ENCODE measurements at places on chromosomes 12 and 14.

GRCh38 chr12:1566449-1567135 lies 27.8 kb downstream of the FBXL14 start:
- no peak for DNase-seq

DNA sequence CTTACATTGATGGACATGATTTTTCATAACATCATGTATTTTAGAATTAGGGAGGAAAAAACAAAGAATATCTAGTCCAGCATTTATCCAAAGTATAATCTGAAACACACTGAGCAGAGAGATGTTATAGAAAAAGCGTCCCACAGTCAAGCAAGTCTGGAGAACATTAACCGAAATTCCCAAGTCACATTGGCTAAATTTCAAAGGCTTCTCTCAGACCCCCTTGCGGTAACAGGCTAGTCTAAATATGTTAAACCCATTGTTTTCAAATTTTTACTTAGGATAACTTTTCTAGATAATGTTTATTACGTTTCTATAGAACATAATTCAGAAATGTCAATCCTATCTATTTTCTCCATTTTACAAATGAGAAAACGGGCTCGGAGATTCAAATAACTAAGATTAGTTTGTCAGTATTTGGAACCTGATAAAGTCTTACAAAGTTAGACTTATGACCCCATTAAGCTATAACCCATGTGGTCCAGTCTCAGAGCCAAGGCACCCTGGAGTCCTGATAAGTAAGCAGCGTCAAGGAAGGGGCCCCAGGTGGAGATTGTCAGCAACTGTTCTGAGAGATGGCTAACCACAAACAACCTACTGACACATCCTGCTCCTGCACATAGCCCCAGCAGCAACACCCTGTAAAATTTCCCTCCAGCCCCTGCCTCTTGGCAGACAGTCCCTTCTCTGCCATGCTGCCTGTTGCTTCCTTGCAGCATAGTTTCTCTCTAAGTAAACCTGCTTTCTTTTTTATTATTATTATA lies 220.6 kb upstream of the TMEM260 start:
- no peak for DNase-seq

GRCh38 chr14:60622917-60623257 lies 26.4 kb downstream of the SIX1 start:
- DNase-seq, result no peak

DNA sequence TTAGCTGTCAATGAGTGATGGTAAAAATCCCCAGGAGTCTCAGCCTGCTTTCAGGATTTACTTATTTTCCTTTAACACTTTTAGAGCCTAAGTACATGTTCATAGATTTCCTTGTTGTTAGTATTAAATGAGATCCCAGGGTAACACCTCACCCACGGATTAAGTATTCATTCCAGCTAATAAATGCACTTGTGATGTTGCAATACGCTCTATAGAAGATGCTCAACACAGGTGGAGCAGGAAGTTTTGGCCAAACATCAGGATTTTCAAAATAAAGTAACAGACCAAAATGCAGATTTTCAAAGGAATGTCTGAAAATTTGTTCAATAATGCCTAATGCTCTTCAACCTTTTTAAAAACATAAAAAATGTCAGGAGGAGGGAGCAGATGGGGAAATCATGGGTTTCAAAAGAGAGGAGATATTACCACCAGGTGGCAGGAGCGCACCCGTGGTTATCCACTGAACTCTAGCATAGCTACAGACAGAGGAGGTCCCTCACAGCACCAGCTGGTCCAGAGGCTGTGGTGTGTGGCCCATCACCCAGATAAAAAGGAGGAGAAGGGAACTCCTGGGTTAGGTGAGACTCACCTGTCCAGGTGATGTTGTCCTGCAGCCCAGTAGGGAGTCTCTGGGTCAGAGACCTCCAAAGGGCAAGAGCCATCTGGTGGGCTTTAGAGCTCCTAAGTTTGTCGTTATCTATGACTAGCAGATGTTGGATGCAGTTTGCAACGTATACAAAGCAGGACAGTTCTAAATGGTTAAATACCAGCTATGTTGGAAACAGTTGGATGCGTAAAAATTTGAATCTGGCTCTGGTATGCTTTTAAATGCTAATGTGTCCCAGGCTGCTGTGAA lies 1158.4 kb upstream of the TMEM132C start:
- peak; percentile 30 for DNase-seq

DNA sequence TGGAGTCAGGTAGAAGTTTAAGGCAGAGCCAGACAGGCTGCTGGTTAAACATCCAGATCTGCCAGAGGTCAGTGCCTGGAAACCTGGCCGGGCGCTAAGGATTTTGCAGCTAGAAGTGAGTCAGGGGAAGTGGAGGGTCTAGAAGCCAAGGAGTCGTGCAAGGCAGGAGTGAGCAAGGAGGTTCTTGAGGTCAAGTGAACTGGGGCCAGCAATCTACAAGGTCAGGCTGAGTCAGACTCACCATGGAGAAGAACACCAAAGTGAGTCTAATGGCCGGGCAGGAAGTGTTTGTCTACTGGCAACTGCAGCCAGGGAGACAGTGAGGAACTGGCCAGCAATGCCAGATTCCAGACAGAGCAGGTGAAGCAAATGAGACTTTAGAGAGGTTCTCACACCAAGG lies 628.2 kb downstream of the ETNK1 start:
- no peak for DNase-seq

GRCh38 chr14:103946975-103947374 lies 4.6 kb upstream of the RD3L start:
- DNase-seq, result no peak

DNA sequence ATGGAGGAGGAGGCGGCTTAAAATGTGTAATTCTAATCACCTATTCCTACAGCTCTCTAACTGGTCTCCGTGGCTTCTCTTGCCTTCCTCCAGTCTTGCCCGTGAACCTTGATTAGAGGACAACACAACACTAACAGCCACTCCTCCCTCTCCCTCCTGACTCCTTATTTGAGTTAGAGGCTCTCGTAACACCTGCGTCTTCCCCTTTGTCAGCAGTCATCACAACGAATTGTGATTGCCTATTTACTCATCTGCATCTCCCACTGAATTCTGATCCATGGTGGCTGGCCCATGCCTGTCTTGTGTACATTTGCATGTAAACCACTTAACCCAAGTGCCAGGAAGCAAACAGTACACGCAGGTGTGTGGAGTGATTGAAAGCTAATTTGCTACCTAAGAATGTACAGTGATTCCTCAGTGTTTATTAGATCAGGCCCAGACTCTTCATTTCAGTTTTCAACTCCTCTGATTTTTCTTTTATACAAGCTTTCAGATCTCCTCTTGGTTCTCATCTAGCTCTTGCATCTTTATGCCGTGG lies 154.5 kb downstream of the MON2 start:
- no peak for DNase-seq

DNA sequence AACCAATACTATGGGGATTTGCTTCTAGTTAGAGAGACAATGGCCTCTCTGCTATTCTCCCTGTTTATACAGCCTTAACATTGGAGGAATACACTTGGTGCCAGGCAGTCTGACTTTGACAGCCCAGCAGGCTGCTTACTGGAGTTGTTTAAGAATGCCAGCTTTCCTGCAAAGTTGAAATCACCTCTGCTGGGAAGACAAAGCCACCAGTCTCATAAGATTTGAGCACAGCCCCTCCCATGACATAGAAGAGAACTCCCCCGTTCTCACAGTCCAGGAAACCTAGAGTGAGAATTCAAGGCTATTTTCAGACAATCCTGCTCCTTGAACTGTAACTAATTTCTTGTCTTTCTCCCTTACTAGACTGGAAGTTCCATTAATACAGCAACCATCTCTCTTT lies 21.1 kb upstream of the CATSPERB start:
- DNase-seq, result no peak

GRCh38 chr14:64857979-64858744 lies 21.5 kb downstream of the SPTB start:
- no peak for DNase-seq

- DNase-seq, result no peak
Measured at GRCh38 chr14:96204151-96205058, at the start of gene BDKRB2. BDKRB2 (plus strand) TSS chr14:96204839; CDS start chr14:96237108, 32,269 bp downstream.

DNA sequence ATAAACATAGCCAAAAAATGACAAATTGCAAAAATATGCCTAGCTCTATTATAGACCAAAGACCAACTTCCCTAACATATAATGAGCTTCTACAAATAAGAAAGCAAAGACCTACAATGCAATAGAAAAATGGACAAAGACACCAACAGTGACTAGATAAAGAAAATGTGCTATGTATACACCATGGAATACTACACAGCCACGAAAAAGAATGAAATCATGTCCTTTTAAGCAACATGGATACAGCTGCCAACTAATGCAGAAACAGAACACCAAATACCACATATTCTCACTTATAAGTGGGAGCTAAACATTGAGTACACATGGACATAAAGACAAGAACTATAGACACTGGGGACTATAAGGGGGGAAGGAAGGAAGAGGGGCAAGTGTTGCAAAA lies 10.9 kb upstream of the PCNX1 start:
- no peak for DNase-seq

DNA sequence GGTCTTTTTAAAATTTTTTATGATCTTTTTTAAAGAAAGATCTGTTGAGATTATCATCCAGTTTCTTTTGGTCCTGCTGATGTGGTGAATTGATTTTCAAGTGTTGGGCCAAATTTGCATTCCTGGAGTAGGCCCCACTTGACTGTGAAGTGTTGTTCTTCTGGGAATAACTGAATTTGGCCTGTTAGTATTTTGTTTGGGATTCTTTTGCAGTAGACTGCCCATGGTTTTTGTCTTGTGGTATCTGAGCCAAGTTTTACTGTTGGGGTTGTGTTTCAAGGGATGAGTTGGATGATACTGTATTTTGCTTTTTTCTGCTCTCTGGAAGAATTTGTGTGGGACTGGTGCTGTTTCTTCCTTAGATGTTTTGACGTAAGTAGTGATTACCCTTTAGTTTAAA lies 4.0 kb upstream of the SYCP3 start:
- DNase-seq, result no peak

- DNase-seq, result no peak
Measured at GRCh38 chr12:92992041-92992440, 62.9 kb upstream of the EEA1 start.

DNA sequence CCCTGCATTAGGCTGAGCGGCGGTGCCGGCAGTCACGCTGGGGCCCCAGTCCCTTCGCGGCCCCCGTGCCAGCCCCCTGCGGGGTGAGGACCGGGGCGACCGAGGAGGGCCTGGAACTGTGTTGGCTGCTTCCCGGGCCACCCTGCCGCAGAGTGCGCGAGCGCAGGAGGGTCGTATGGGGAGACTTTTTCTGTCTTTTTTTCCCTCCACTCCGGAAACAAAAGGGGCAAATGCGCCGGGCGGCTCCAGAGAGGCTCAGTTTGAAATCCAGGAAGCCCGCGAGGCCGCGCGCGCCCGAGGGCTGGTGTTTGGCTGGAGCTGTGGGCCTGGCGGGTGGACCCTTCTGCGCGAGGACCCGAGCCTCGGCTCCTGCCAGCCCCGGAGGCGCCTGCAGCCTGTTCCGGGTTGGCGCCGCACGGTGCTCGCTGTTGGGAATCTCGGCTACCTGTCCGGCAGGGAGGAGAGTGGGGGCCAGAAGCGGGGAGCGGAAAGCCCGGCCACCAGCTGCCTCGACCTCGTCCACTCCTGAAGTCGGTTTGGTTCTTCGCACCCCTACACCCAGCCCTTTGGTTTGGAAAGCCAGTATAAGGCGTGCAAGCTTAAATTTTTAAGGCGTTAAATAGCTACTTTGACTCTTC lies 638 bp downstream of the PLEKHG3 start:
- DNase-seq, result no peak

Measured in stimulated activated CD4-positive, alpha-beta T cell treated with anti-CD3 and anti-CD28 coated beads, Interleukin-4, amount 100 ng/mL, for 4 hours (primary cell).